ENCODE measurements at places on chromosomes 3 and 15. TPM values are rescaled to one million over a fixed set of nuclear protein-coding genes. Genes with fewer than 3 reads are reported as not detected.

DNA sequence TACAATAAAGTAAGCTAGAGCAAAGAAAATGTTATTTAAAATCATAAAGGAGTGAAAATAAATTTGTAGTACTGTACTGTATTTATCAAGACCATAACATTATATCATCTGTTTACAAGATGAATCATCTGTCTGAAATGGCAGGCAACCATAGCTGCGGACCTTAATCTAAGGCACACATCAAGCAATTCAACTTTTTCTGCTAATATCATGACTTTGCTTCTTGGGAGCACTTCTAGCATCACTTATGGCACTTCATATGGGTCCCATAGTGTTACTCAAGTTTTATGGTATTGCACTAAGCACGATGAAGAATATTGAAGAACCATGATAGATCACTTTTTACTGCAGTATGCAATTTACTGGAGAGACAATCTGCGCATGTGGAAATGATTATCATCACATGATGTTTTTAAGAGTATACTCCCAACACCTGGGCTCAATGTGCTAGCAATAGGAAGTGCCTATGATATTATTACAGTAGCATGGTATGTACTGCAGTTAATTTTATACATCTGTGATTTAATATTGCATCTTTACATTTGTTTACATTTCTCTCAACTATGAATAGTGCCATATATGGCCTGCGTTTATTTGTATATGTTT, 137.7 kb upstream of the NECTIN3 start:
- DNase-seq = no peak

- no peak for DNase-seq
These were observed 31.9 kb downstream of the IFT57 start for GRCh38 chr3:108190346-108190745.

GRCh38 chr15:38398134-38398533, 55.8 kb upstream of the FAM98B start:
- DNase-seq = peak; percentile 53

GRCh38 chr3:145259166-145259880, 901.7 kb downstream of the PLOD2 start:
- no peak for DNase-seq

GRCh38 chr3:50300681-50301254, 1.6 kb upstream of the HYAL3 start:
- DNase-seq = no peak

The KNG1 gene
- total RNA-seq = 0.37 TPM

Measured in left ventricle myocardium superior (tissue), 1 donor.